ENCODE measurements at places on chromosomes 13 and 19.

DNA sequence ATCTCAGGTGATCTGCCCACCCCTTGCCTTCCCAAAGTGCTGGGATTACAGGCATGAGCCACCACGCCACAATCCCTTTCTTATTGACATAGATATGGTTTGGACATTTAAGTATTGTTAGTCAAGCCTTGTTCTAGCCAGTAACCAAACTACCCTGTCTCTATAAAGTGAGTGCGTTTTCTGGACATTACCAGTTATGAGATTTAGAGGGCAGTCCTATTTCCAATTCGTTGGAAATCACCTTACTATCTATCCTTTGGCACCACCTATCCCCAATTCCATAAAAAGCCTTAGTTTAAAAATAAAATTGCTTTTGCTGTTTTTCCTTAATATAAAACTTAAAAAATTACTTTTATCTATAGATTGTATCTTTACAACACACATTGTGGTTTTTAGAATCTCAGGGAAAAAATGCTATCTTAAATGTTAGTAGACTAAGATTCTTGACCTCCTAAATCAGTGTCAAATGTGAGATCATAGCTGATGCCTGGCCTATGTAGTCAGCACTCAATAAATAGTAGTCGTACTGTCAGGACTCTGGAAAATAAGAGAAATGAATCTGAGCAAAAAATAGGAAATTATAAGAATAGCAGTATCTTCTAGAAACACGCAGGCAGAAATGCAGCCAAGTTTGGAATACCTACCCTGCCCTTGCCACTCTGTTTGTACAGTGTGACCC is 57.0 kb downstream of the NUFIP1 start:
- DNase-seq, result no peak

GRCh38 chr13:108526286-108526685 is 103.1 kb upstream of the MYO16 start:
- DNase-seq, result no peak

GRCh38 chr13:65808061-65808460 is 1422.1 kb downstream of the PCDH9 start:
- DNase-seq, result no peak

- DNase-seq, result no peak
These were observed 30.2 kb downstream of the COG6 start for GRCh38 chr13:39685652-39686051.

DNA sequence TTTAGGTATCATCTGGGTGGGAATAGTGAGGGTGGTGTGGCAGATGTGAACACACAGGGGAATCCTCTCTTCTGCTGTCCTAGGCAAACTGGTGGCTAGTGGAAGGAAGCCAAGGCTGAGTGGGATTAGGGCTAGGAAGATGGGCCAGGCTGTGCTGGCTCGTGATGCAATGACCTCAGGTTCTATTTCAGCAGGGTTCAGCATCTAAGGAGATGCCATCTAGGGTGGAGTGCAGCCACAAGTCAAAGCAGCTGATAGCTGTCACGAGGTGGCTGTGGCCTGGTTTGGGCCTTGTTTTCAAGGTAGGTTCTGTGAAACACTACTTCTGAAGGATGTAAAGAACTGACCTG is 21.6 kb downstream of the ARL11 start:
- no peak for DNase-seq

DNA sequence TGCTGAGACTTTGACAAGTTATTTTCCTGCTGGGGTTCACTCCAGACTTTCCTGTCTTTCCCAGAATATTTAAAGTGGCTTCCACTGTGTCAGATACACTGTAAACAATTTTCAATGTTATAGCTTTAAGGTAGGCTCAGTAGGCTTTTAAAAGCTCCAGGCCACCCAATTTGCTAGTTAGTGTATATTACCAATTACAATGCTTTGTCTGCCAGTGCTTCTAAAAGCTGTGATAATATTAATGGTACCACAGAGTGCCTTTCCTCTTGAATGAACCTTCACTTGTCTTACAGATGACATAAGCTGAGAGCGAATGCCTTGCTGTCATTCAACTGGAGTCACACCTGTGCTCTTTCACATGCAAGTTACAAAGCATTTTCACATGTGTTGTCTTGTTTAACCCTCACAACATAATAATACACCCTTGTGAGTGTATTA is 239.7 kb upstream of the HTR2A start:
- no peak for DNase-seq

DNA sequence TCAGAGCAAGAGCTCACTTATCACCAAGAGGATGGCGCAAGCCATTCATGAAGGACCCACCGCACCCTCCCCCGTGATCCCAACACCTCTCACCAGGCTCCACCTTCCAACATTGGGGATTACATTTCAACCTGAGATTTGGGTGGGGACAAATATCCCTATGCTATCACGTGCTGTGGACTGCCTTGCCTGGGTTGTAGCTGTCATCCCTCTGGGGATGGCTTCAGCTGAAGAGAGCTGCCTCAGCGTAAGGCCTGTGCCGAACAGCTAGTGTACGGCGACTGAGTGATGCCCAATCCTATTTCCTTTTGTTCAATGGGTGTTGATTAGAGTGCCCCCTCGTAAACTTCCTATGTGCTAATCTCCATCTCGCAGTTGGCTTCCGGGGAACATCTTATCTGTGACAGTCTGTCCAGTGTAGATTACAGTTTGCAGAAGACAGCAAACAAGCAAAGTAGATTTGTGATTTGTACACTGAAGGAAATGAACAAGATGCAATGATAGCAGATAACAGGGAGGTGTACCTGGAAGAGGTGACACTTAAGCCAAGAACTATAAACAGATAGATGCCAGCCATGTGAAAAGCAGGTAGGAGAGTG is 11.8 kb upstream of the RCBTB1 start:
- DNase-seq, result no peak

GRCh38 chr19:29320618-29321017 is 107.7 kb upstream of the UQCRFS1 start:
- DNase-seq, result no peak

DNA sequence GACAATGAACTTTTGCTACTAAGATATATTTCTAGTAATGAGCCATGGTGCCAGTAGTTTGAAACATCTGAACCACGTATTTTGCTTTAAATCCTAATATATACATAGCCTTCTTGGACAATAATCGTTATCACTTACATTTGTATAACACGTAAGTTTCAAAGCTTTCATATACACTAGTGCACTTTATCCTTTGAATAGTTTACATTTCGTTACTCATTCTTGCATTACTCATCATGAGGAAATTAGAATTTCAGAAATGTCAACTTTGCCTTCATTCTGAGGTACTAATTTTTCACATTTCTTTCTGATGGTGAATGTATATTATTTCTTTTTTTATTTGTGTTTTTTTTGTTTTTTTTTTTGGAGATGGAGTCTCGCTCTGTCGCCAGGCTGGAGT is 5.8 kb downstream of the KBTBD7 start:
- DNase-seq, result no peak

- no peak for DNase-seq
These were observed 21.6 kb downstream of the SPATA13 start for GRCh38 chr13:24181991-24182702.

DNA sequence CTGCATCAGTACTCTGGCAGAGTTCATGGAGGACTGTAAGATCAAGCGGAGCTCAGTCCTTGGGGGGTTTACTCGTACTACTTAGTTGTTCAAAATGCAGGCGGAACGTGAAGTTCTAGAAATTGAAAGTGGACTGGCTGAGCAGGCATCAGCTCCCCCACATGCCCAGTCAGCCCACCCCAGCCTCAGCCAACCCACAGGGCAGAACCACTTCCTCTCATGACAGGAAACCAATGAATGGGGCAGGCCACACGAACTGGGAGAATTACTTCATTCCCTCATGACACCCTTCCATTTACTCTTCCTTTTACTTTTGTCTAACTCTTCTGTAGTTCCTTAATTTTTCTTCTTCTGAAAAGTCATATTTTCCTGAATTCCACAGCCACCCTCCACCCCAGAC is 71.9 kb downstream of the FLT1 start:
- DNase-seq, result no peak

- DNase-seq, result no peak
These were observed 6.8 kb downstream of the ZNF507 start for GRCh38 chr19:32352241-32352630.

DNA sequence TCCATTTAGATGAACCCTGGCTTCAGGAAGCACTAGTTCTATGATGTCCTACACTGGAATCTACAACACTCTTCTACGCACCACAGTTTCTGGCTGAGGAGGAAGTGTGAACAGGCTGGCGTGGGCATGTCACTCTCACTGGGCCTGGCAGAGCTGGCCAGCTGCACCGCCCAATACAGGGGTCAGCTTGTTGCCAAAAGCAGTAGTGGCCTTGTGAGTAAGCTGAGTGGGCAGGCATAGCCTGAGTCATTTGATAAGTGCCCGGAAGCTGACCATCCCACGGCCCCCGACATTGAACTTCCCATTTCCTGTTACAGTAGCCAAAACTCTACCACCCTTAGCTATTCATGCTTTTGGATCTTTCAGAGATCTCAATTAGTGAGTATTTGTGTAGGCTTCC is 240.9 kb upstream of the SERP2 start:
- DNase-seq, result no peak

- DNase-seq, result no peak
These were observed 52.2 kb downstream of the GATAD2A start for GRCh38 chr19:19457671-19458070.

DNA sequence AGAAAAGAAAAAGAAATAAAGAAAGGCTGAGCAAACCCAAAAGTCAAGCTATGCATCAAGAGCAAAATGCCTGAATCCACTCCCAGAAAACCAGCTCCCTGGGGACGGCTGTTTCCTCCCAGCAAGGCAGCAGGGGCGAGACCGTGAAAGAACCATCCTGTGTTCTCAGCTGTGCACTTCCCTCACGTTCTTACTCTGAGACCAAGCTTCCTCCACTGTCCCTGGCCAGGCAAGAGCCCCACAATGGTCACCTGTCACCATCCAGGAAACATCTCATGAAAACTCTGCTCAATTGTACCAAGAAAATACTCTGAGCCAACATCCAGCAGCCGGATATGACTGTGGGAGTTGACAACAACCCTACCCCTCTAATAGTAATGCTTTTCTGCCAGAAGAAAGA is 22.9 kb downstream of the RAB20 start:
- DNase-seq, result no peak

DNA sequence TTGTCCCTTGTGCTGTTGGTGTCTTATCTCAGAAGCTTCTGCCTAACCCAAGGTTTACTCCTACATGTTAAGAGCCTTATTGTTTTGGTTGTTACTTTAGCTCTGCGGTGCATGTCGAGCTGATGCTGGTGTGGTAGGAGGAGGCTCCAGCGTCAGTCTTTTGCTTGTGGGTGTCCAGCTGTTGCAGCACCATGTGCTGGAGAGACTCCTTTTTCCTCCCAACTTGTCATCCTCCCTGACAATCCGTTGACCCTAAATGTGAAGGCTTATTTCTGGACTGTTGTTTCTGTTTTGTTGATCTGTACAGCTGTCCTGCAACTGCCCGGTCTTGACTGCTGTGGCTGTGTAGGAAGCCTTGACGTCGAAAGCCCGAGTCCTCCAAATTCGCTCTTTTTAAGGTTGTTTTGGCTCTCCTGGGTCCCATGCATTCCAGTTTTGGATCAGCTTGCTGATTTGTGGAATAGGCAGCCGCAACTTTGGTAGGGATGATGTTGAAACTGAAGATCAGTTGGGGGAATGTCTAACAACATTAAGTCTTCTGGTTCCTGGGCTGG is 15.3 kb downstream of the NAXD start:
- DNase-seq, result no peak
